ENCODE measurements at places on chromosomes 1 and 21.

- peak; percentile 71 for DNase-seq
Observed at GRCh38 chr1:184622136-184622823, 132.4 kb downstream of the EDEM3 start.

- DNase-seq = no peak
Observed at GRCh38 chr1:221695301-221695700, 46.6 kb downstream of the DUSP10 start.

GRCh38 chr1:43912607-43913006 lies 21.0 kb upstream of the ARTN start:
- DNase-seq = peak; percentile 82

DNA sequence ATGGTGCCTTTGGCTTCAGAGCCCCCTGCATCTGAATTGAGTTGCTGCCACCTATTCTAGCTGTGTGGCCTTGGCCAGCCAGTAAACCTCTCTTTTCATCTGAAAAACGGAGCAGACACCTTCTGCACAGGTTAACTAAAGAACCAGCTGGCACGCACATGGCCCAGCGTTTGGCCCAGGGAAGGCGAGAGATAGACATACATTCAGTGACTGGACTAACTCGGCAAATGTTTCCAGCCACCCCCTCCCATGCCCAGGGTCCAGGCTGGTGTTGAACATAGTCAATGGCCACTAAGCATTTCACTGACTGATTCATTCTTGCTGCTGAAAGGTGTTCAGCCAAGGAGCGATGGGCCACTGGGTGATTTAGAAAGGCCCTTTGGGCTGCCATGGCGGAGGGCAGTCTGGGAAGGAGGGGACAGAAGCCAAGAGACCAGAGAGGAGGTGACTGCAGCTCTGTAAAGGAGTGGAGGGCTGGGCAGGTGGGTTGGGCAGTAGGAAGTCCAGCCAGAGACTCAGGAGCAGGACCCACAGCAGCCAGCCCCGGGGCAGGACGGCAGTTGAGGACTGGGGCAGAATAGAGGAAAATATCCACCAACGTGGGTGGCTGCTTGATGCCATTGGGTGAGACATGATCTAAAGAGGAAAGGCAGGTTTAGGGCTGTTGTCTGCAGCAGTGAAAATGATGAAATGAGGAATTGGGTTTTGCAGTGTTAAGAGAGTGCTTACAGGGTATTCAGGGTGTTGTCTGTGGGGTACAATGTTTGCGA lies 184.3 kb downstream of the HIVEP3 start:
- no peak for DNase-seq

DNA sequence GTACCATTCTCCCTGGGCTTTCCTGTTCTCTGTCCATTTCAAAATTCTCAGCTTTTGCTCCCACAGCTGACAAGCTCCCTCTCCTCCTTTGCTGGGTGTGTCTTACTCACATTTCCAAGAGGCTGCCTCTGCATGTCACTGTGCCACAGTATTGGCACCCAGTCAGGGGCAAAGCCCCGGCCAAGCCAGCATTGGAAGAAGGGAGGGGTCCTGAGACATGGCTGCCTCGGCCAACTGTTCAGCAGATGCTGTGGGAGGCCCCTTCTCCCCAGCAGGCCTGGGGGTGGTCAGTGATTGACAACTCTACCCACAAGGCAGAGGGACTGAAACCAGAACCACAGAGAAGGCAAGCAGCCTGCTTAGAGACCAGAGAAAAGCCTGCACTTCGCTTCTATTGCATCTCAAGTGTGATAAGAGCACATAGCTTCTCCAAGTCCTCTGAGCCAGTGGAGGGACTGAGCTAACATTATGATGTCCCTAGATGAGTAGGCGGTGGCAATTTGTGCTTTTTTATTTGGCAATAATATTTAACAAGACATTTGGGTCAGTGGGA lies 294.1 kb downstream of the SIPA1L2 start:
- no peak for DNase-seq

GRCh38 chr1:3939242-3940080 lies 39.4 kb upstream of the C1orf174 start:
- no peak for DNase-seq

GRCh38 chr1:29303201-29304024 lies 67.1 kb downstream of the PTPRU start:
- no peak for DNase-seq

- DNase-seq = no peak
Observed at GRCh38 chr1:30460661-30461060, 262.7 kb downstream of the MATN1 start.

GRCh38 chr1:55634516-55634915 lies 419.4 kb upstream of the USP24 start:
- DNase-seq = no peak

DNA sequence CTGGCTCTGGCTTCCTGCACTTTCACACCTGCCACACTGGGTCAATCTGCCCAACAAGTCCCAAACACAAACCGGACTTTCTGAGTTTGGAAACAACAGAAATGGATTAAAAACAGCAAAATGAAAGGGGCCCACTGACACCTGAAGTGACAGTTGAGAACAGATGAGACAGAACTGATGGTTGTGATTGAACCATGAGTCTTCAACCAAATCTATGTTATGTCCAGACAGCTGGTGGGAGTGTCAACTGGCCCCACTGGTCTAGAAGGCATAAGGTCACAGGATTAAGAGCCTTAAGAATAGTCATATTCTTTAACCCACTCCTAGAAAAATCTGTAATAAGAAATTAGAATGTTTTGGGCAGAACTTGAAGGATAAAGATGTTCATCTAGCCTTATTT lies 13.0 kb upstream of the ATP13A2 start:
- no peak for DNase-seq

DNA sequence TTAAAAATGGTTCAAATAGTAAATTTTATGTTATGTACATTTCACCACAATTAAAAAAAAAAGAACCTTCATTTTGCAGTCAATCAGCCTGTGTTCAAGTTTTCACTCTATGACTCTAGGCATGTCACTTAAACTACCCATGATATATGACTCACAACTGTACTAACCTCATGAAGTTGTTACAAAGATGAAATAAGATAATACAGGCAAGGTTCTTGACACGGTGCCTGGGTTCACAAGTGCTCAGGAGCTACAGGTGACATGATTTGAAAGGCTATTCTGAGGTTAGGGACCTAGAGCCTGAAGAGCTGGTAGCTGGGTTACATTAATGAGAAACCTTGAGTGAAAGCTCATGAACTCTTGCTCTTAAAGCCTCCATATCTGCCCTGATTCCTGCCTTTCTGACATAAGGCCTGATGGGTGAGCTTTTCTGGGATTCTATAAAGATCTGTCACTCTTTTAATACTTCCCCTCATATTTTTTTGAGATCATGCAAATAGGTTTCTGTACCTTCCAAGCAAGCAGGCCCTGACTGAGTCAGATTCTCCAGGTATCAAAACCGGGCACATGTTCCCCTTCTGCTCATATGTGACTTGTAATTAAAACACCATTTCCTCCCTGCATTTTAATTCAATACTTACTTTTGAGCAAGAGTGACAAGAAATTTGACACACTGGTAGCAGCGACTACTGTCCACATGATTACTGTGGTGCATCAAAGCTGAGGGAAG lies 34.0 kb downstream of the PCSK9 start:
- no peak for DNase-seq

GRCh38 chr1:231665726-231666125 lies 39.1 kb downstream of the DISC1 start:
- no peak for DNase-seq

DNA sequence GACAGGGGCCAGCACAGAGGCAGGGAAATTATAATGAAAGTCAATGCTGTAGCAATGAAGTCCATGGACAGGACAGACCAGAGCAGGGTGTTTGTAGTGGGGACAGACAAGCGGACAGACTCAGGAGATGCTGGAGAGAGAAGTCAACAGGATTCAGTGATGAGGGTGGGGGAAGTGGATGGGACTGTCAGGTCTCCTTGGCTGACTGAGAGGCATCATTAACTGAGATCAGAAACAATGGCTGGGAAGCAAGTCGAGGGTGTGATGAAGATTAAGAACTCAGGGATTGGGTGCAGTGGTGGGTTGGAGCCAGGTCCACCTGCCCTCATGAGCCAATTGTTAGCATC lies 25.5 kb downstream of the CD58 start:
- no peak for DNase-seq

DNA sequence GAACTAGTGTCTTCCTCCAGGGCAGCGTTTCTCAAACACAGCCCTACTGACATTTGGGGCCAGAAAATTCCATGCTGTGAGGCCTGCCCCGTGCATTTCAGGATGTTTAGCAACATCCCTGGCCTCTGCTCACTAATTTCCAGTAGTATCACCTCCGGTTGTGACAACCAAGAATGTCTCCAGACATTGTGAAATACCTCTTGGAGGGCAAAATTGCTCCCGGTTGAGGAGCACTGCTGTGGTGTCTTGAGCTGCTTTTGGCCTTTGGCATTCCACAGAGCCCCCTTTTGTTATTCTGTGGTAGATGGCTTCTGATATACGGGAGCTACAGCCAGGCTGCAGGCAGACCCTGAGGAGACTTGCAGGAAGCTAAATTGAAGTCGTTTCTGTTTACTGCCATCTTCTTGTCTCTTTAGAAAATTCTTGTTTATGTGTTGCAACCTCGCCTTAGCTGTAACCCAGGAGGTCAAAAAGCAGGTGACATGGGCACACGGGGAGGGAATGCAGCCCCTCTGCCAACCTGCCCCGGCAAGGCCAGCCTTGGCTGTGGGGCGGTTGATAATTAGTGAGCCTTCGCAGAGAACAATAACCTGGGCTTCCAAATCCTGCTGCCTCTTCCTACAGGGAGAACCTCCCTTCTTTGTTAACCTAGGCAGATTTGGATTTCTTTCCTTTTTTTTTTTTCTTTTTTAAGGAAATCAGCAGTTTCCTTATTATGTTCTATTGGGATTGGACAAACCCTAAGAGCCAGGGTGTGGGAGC lies 74.7 kb upstream of the AKT3 start:
- DNase-seq = peak; percentile 61

Data from fibroblast of skin of scalp (primary cell).